ENCODE measurements at places on chromosomes 2 and 18. TPM values are rescaled to one million over a fixed set of nuclear protein-coding genes. Genes with fewer than 3 reads are reported as not detected.

The GKN2 gene
- polyA plus RNA-seq = not detected

GRCh38 chr2:86621280-86621943 lies 2.3 kb downstream of the RNF103 start:
- DNase-seq = peak; percentile 36

DNA sequence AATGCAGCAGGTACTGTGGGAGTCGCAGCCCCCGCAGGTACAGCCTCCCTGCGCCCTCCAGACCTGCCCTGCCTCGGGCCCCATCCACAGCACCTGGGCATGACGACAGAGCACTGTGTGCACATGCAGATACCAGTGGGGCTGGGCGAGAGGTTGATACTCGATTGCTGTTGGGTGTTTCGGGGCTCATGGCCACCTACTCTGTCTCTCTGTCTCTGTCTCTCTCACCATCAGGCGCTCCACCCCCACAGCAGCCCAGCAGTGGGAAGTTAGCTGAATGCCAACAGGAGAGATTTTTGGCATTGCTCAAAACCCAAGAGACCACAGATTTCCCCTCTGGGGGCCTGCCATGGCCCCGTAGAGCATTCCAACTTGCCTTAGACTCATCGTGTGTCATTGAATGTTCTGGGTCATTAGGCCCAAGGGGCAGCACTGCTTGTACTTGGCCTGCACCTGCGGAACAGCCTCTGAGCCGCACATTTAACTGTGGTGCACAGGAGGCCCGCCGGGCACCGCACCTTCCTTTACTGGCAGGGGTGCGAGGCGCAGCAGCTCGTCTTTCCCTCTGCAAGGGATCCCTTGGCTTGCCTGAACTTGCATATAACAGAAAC lies 18.8 kb downstream of the KCNIP3 start:
- no peak for DNase-seq

- no peak for DNase-seq
Observed at GRCh38 chr18:7662866-7663265, 95.8 kb downstream of the PTPRM start.

DNA sequence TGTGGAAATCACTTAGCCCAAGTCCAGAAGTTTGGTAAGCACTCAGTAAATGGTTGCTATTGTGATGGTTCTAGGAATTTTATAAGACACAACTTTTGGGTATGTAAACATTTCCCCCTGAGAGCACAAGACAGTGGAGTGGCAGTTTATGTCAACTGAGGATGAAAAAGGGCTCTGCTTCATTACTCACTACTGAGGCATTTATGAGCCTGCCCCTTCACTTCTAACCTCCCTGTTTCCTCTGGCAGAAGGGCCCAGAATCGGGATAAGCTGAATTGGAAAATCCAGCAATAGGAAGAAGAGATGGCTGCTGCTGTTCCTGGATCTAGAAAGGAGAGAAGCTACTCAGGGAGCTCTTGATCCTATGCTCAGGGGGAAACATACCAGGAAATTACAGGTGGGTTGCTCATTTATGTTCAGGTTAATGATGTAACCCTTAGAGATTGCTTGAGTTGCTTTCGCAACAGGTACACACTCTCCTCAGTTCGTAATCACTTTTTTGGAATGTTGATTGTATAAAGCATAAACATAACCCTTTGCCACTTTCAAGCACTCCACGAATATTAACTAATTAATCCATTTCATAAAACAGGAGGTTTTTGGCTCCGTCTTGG lies 46.3 kb downstream of the ADCYAP1 start:
- no peak for DNase-seq

DNA sequence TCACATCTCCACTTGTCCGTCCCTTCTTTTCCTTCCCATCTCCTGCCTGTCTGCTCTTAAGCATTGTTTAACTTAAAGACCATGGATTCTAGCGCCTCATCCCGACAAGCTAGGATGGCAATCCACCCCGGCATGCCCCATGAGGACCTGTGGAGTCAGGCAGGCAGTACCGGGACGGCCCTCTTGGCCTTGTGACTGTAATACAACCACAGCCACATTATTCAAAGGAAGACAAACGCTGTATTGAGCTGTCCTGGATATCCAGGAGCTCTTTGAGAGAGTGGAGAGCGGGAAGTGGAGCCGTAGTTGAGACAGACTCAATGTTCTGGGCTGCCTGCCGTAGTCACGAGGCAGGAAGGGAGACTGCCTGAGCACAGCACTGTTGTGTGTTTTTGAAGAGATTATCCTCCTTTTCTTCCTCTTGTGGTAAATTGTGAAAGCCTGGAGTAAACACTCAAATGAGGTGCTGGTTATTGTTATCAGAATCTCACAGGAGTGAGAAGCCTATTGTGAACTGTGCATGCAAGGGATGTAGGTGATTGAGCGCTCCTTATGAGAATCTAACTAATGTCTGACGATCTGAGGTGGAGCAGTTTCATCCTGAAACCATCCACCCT lies 929.8 kb upstream of the CNTNAP5 start:
- DNase-seq = no peak

- peak; percentile 53 for DNase-seq
Observed at GRCh38 chr2:189657867-189658266, 3.4 kb upstream of the ASNSD1 start.

DNA sequence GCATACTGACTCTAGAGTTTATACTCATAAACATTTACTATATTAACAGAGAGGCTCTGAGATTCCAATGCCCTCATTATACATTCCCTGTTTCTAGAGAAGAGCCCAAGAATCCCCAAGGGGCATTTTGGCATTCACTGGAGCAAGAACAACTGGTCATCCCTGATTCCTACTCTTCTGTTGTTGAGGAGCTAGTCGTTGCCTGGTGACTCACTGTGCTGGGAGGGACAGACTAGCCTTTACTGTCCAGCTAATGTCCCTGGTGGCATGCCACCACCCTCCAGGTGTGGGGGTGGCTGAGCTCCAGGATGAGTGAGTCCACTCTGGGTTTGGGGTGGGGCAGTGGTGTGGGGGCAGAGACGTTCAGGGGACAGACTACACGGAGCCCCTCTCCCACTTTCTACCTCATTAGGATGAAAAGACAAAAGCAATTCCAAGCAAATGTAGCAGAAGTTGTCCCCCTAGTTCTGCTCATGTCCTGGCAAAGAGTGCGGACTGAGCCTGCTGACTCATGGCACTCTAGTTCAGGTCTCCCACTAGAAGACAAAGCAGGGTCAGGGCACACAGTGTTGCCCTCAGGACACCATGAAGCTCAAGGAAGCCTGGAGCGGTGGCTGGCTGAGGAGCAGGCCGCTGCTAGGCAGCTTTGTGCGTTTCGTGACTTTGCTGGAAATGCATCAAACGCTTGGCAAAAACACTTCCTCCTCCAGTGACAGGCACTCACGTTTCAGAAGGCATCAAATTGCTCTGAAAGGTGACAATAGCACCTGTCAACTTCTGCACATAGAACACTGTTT lies 49.4 kb downstream of the RHOB start:
- DNase-seq = no peak

The AQP12B gene
- not detected for polyA plus RNA-seq

DNA sequence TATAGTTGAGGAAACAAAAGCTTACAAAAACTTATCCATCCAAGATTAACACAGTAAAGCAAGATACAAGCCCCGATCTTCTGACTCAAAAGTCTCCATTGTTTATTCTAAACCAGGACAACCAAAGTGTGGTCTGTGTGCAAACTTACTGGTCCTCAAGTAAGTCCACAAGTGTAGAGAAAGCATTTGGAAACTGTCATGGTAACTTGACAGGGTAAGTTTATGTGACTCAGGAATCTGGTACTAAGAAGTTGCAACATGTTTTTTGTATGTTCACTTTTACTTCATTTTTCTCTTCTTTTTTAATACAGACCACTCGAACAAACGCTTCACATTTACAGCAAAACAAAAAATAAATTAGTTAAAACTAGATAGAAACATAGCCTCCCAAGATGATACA lies 9.4 kb downstream of the MBD2 start:
- DNase-seq = no peak
